ENCODE measurements at places on chromosomes 12 and 14.

GRCh38 chr12:83468988-83469908, 782.5 kb downstream of the TMTC2 start:
- DNase-seq = no peak

DNA sequence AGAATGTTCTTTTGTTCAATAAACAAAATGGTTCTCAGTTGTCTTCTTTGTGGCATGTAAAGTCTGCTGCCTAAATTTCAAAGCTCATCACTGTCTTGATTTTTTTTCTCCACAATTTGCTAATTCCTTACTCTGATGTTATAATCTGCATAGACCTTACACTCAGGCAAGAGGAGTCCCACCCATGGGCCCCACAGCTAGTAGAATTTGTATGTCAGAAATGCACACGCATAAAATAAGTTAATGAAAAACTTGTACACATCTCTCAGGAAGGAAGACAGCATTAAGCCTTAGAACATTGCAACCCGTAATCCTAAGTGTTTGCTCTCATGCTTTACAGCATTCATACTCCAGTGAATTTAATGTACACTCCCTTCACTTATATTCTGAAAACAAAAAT, 280.8 kb downstream of the ATXN7L3B start:
- DNase-seq = no peak

GRCh38 chr12:123069436-123070266, 81.2 kb downstream of the PITPNM2 start:
- DNase-seq = no peak

GRCh38 chr14:71183876-71184689, 276.8 kb downstream of the PCNX1 start:
- no peak for DNase-seq

- DNase-seq = no peak
Measured at GRCh38 chr14:91835197-91835919, 32.0 kb downstream of the TC2N start.

All from T-helper 2 cell treated with Interferon-gamma antibody and Interleukin-4, amounts not matched to agents 5 μg/mL and 100 μg/mL, for 36 hours (primary cell).